Heart left ventricle (tissue), 16 donors: ENCODE measurements at places on chromosomes 4 and X. TPM values are rescaled to one million over a fixed set of nuclear protein-coding genes. Genes with fewer than 3 reads are reported as not detected.

DNA sequence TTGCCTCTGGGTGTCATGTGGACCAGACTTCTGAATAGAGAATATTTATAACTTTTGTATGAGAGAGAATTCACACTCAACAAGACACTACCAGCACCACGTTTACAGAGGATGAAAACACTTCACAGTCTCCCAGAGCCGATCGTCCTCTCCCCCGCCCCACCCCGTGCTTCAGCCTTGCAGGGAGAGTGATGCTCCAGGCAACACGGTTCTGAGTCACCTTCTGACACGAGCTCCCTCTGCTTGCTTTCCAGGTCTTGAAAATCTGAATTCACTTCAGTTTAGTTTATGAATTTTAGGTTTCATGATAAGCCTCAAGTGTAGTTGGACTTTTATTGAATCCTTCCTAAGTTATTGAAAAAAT is 59.8 kb downstream of the CPLX1 start:
- H3K36me3 ChIP-seq: no peaks in the 10 kb centered on the region
- H3K4me1 ChIP-seq: peaks cover 7% of the 10 kb centered on the region
- no peak overlapping the region for H3K4me3 ChIP-seq

DNA sequence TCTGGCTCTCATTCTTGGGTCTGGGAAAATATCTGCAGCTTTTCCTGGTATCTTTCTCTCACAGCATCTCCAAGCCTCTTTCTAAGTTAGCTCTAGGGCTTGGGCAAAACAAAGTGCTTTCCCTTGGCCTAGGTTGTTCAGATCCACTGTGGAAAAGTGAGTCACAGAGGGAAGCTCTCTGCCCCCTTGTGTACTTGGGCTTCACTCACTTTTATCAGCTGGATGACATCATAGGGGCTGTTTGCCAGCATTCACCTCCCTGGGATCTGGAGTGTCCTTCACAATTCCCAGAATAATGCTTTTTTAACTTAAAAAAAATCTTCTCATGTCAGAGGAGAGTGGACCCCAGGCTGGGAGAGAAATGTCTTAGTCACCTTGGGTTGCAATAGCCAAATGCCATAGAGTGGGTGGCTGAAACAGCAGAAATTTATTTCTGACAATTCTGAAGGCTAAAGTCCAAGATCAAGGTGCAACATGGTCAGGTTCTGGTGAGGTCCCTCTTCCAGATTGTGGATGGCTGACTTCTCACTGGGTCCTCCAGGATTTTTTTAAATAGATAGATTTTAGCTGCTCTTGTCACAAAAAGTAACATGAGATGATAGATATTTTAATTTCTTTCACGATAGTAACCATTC is 247.8 kb downstream of the SH2D1A start:
- no peak overlapping the region for H3K4me3 ChIP-seq
- H3K4me1 ChIP-seq: no peaks in the 10 kb centered on the region
- no peaks in the 10 kb centered on the region for H3K27me3 ChIP-seq
- no peaks in the 10 kb centered on the region for H3K36me3 ChIP-seq

DNA sequence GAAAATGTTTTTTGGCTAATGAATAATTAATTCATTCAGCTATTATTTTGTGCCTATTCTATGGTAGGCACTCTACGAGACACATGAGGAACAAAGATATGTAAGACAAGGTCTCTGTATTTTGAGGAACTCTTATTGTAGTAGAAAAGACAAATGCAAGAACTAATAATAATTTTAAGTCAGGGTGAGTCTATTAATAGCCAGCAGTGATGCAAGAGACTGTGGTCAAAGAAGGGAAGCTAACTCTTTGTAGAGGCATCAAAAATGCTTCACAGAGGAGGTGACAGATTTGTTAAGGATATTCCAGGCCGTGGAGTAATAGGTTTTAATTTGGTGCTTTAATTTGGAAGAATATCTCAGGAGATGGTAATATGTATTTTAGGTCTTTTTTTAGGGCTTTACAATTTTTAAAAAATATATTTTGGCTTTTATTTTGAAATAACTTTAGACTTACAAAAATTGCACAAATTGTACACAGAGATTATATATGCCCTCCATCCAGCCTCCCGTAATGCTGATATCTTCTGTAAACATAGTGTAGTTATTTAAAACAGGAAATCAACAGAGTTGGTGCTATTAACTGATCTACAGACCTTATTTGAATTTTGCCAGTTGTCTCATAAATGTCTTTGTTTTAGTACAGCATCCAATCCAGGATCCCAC is 48.1 kb downstream of the DCLK2 start:
- peaks cover 16% of the 10 kb centered on the region for H3K4me1 ChIP-seq
- no peaks in the 10 kb centered on the region for H3K36me3 ChIP-seq
- H3K27me3 ChIP-seq: no peaks in the 10 kb centered on the region
- H3K27ac ChIP-seq: no peak overlapping the region
- no peak for DNase-seq

DNA sequence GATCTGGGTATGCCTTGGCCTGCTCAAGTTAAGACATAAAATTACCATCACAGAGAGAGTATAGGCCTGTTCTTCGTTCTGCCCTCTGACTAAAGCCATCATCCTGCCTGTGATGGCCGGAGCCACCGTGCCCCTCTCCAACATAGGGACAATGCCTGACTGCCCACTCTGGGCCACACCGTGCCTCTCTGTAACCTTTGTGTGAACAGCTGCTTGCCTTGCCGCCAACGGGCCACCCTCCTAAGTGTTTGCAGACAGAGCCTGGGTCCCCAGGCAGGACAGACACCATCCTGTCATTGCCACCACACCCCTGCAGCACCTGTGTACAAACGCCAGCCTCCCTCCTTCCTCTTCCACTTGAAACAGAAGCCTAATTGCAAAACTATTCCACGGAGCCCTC is 298.7 kb upstream of the TENM3 start:
- no peaks in the 10 kb centered on the region for H3K36me3 ChIP-seq
- H3K4me3 ChIP-seq: no peak overlapping the region
- H3K27ac ChIP-seq: no peak overlapping the region
- no peaks in the 10 kb centered on the region for H3K27me3 ChIP-seq
- H3K4me1 ChIP-seq: no peaks in the 10 kb centered on the region

- H3K27ac ChIP-seq: no peak overlapping the region
- no peak for DNase-seq
- no peaks in the 10 kb centered on the region for H3K27me3 ChIP-seq
- H3K4me1 ChIP-seq: no peaks in the 10 kb centered on the region
- H3K36me3 ChIP-seq: no peaks in the 10 kb centered on the region
Observed at GRCh38 chr4:20126906-20127305, 124.8 kb upstream of the SLIT2 start.

- no peaks in the 10 kb centered on the region for H3K36me3 ChIP-seq
- DNase-seq: no peak
- no peak overlapping the region for H3K4me3 ChIP-seq
- H3K27me3 ChIP-seq: no peaks in the 10 kb centered on the region
- H3K27ac ChIP-seq: no peak overlapping the region
Observed at GRCh38 chr4:153148791-153149190, 55.5 kb upstream of the TRIM2 start.

DNA sequence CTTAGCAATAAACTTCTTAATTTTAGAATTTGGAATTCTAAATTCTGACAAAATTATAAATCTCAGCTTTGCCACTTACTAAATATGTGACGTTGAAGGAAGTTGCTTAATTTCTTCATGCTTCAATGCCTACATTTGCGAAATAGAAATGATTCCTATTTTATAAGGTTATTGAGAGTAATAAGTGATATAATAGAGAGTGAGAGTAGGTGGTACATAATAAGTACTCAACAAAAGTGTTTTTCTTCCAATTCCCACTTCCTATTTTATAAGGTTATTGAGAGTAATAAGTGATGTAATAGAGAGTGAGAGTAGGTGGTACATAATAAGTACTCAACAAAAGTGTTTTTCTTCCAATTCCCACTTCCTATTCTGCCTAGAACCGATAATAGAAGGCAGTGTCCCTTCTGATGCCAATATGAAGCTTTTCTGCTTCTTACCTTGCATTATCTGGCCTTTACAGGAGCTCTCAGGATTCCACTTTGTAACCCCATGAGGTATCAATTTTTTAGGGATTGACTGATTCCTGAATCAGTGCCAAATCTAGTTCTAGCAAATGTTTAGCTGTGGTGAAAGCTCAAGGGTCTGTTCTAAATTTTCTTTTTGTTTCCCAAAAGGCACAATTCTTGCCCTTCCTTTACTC is 31.4 kb downstream of the VSIG4 start:
- H3K27ac ChIP-seq: no peak overlapping the region
- no peak for DNase-seq
- H3K4me1 ChIP-seq: peaks cover 3% of the 10 kb centered on the region
- H3K27me3 ChIP-seq: no peaks in the 10 kb centered on the region

GRCh38 chr4:1212546-1213335 is 36.2 kb downstream of the CTBP1 start:
- H3K36me3 ChIP-seq: peaks cover 69% of the 10 kb centered on the region
- peak; percentile 57 for DNase-seq
- no peak overlapping the region for H3K4me3 ChIP-seq
- peaks cover 32% of the 10 kb centered on the region for H3K4me1 ChIP-seq
- no peaks in the 10 kb centered on the region for H3K27me3 ChIP-seq

GRCh38 chr4:11904117-11904535 is 475.4 kb upstream of the HS3ST1 start:
- H3K36me3 ChIP-seq: no peaks in the 10 kb centered on the region
- H3K4me1 ChIP-seq: peaks cover 14% of the 10 kb centered on the region
- H3K4me3 ChIP-seq: no peak overlapping the region
- H3K27ac ChIP-seq: peak overlapping the region; percentile 55
- DNase-seq: peak; percentile 63

DNA sequence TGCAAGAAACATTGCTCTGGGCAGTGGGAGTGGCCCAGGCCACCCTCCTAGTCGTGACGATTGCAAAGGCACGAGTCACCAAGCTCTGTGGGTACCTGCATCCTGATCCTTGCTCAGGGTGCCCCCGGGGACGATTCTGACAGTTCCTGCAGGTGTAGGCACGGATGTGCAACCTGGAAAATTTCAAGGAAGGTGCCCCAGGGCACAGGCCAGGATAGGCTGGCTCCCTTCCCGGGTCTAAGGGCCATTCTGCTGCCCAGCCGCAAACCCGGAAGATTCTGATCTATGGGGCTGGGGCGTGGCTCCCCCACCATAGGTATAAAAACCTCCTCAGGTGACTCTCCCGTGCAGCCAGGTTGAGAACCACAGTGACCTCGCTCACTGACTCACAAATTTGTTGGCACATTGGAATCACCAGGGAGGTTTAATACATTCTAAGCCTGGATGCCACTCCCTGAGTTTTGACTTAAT is 228.5 kb downstream of the PTTG2 start:
- no peaks in the 10 kb centered on the region for H3K27me3 ChIP-seq
- no peak overlapping the region for H3K27ac ChIP-seq
- no peaks in the 10 kb centered on the region for H3K36me3 ChIP-seq
- H3K4me1 ChIP-seq: peaks cover 25% of the 10 kb centered on the region
- DNase-seq: no peak

DNA sequence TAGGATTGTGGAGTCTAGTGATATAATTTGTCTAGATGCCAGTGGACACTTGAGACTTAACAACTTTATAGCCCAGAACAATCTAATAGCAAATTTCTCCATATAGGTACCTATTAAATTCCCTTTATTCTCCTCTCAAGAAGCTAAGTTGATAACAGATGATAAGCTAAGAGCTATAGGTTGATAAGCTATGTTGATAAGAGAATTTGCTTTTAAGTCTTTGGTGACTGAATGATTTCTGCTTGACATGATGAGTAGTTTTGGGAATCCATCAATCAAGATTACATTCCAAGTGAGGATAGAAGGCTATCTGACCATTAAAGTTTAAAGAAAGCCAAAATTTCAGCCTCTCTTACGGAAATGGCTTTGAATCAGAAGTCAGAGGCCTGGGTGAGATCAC is 131.6 kb downstream of the EMCN start:
- no peak overlapping the region for H3K4me3 ChIP-seq
- no peaks in the 10 kb centered on the region for H3K27me3 ChIP-seq
- no peaks in the 10 kb centered on the region for H3K36me3 ChIP-seq

- H3K4me1 ChIP-seq: no peaks in the 10 kb centered on the region
- H3K27me3 ChIP-seq: no peaks in the 10 kb centered on the region
- no peak overlapping the region for H3K4me3 ChIP-seq
- DNase-seq: no peak
- no peaks in the 10 kb centered on the region for H3K36me3 ChIP-seq
Observed at GRCh38 chrX:13250826-13251580, 68.8 kb downstream of the ATXN3L start.

GRCh38 chr4:138542191-138542776 is 300.1 kb upstream of the SLC7A11 start:
- no peak overlapping the region for H3K27ac ChIP-seq
- H3K4me1 ChIP-seq: no peaks in the 10 kb centered on the region
- no peaks in the 10 kb centered on the region for H3K27me3 ChIP-seq
- no peak for DNase-seq

The ETDB gene
- total RNA-seq: not detected

The TENM3 gene
- 10.3 TPM for total RNA-seq

The CCSER1 gene
- total RNA-seq: 13.3 TPM

The PLAC1 gene
- 0.62 TPM for total RNA-seq

The ACE2 gene
- total RNA-seq: 59.4 TPM

The CABS1 gene
- total RNA-seq: not detected
